ENCODE measurements at places on chromosomes 1 and 21. TPM values are rescaled to one million over a fixed set of nuclear protein-coding genes. Genes with fewer than 3 reads are reported as not detected.

- no peak for DNase-seq
These were observed 19.2 kb upstream of the PIGK start for GRCh38 chr1:77238462-77238861.

GRCh38 chr1:84581648-84582047 lies 7.4 kb upstream of the CTBS start:
- DNase-seq, result no peak

Gene PLPP3
- total RNA-seq, result not detected

- DNase-seq, result no peak
These were observed 19.6 kb upstream of the ACTRT2 start for GRCh38 chr1:3001471-3002348.

- DNase-seq, result no peak
These were observed at the start of gene KCNJ9 for GRCh38 chr1:160081261-160081936. TSS of gene KCNJ9 (plus strand) at chr1:160081538. CDS start at chr1:160084031, 2,493 bp downstream.

Gene NBPF4
- not detected for total RNA-seq

- no peak for DNase-seq
These were observed 115.0 kb downstream of the TTLL7 start for GRCh38 chr1:83883979-83884378.

DNA sequence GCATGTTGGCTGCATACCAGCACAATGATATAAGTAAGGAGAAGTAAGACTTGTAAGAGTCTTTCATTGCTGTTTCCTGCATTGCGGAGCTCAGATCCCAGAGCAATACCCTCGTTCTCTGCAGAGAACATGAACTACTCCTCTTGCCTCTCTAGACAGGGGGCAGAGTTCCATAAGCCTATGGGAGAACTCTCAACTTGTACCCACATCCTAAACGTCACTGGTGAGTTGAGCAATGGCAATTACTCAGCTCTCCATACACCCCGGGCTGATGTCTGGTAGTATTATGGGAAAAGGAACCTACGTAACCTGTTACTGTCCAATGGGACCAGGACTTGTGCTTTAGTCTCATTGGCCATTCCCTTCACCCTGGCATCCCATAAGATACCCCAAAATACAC lies 27.3 kb upstream of the ZNF496 start:
- no peak for DNase-seq

Gene SPRR2E
- total RNA-seq, result not detected

Gene PATJ
- 16.0 TPM for total RNA-seq

Gene PCAT6
- 0.76 TPM for total RNA-seq

GRCh38 chr1:221612047-221612777 lies 129.7 kb downstream of the DUSP10 start:
- DNase-seq, result no peak

DNA sequence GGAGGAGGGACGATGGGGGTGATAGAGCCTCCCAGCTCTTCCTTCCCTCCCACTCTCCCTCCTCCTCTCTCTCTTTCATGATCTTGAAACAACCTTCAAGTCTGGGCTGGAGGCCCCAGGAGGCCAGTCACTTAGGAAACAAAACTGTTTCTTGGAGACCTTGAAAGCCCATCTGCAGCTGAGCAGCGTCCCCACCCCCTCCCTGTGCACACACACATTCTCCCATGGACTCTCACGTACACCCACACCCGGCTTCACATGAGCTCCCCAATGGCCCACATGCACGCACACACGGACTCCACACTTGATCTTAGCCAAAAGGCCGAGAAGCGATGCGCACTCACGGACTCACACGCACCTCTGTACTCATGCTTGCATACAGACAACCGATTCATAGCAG lies 3.2 kb upstream of the ATP1A2 start:
- no peak for DNase-seq

Gene CHAF1B
- total RNA-seq, result 31.2 TPM

GRCh38 chr1:10795276-10796021 lies 997 bp downstream of the CASZ1 start:
- no peak for DNase-seq

Gene NIPAL3
- total RNA-seq, result 42.4 TPM

Gene RHD
- total RNA-seq, result not detected

DNA sequence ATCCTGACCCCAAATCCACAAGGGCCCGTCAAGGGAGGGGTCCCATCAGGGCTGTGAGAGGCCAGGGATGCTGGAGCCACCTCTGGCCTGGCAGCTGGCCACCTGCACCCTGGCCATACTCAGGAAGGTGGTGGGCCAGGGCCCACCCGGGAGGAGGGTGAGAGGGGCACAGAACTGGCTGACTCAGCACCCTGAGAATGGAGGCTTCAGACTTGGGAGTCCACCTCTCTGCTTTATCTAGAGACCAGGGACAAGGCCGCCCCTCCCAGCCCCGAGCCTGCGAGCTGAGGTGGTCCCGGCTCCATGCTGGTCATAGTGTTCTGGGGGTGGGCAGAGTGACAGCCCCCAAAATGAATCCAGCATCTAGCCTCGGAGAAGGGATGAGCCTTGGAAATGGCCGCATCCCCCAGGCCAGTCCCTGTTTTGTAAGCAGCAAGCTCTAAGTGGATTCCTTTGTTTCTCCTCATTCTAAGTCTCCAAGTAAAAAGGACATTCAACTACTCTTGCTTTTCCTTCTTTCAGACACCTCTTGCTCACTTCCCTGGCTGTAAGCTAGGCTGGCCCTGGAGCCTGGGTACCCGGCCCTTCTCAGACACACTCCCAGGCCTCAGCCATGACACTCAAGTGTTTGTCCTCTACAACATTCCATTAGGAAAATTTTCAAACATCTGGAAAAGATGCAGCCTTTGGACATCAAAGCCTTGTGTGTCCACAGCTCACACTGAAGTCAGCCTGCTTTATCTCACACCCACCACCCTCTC lies 12.3 kb downstream of the WNT3A start:
- peak; percentile 8 for DNase-seq

GRCh38 chr1:214316593-214316992 lies 35.6 kb downstream of the SMYD2 start:
- no peak for DNase-seq

GRCh38 chr1:48555271-48555670 lies 83.3 kb upstream of the SPATA6 start:
- DNase-seq, result no peak

Gene FAM72B
- total RNA-seq, result 36.2 TPM

- no peak for DNase-seq
These were observed 85.6 kb upstream of the ARHGEF16 start for GRCh38 chr1:3368711-3369445.

Gene S100A1
- total RNA-seq, result not detected

- no peak for DNase-seq
These were observed 9.8 kb upstream of the KDM4A start for GRCh38 chr1:43639976-43640794.

Gene IRF2BP2
- total RNA-seq, result 147 TPM

GRCh38 chr1:1110561-1110971 lies 5.3 kb downstream of the C1orf159 start:
- DNase-seq, result no peak

DNA sequence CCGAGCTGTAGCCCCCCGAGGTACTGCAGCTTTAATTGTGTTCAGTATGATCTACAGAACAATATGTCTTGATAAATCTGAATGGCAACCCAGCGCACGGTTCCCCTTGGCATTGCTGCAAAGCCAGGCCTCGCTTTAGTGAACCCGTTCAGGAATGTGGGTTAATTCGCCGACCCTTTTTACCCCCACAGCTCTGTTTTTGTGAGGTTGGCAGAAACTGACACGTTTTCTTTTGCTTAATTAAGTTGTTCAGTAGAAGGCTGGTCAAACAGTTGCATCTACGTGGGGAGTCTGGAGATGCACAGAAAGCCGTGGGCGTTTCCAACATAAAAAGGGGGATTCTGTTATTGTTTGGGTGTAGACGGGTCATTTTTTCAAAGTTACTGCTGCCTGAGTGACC lies 43.2 kb downstream of the OLIG1 start:
- no peak for DNase-seq

Gene DYNLT4
- total RNA-seq, result 0.41 TPM

Gene CD1D
- total RNA-seq, result not detected

DNA sequence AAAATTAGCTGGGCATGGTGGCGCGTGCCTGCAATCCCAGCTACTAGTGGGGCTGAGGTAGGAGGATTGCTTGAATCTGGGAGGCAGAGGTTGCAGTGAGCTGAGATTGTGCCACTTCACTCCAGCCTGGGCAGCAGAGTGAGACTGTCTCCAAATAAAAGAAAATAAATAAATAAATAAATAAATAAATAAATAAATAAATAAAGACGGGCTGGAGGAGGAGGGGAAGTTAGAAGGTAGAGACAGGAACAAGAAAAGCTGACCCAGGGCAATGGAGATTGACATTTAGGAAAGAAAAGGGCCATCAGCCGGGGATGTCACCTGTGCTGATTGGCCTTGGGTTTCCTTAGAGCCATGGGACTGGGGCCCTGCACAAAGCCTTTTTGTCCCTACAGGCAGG lies 153.7 kb upstream of the IGSF21 start:
- no peak for DNase-seq

Gene IVL
- total RNA-seq, result not detected

DNA sequence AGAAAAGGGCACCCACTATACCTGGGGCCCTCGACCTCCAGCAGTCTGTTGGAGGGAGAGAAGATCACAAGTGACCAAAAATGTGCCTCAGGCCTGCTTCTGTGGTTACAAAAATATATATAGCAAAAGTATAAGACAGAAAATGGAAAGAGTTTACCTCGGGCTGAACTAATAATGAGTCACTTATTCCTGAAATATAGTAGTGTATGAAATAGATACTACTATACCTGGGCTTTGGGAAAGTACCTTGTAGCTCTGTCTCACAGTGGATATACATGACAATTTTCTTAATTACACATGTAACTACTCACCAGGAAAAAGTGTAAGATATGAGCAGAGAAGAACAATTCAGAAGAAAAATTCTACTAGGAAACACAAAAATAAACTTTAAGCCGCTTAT lies 7.3 kb upstream of the APCS start:
- DNase-seq, result no peak

DNA sequence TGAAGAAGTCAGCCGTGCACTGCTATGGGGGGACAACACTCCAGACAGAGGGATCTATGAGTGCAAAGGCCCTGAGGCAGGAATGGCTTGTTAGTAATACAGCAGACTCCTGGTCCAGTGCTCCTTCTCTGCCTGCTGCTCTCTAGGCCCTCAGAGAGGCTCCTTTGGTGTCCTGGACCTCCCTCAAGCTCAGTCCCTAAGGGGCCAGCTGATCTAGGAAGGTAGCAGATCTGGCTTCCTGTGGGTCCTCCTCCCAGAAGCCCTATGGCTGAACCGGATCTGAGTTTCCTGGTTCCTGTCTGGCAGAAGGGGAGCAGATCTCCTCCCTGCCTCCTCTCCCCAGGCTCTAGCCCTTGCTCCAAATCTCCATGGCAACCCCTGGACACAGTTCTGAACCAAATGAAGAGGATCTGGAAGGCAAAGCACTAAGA lies at the start of gene LDLRAD2:
LDLRAD2 (plus strand) TSS at position 391 of the 431 bp plus-strand sequence. CDS start 187 bp downstream, outside the sequence.
- no peak for DNase-seq

GRCh38 chr1:52032124-52032784 lies 1.4 kb downstream of the KTI12 start:
- no peak for DNase-seq

Gene ITLN1
- not detected for total RNA-seq

- no peak for DNase-seq
These were observed 29.3 kb upstream of the COL6A2 start for GRCh38 chr21:46068516-46069079.

DNA sequence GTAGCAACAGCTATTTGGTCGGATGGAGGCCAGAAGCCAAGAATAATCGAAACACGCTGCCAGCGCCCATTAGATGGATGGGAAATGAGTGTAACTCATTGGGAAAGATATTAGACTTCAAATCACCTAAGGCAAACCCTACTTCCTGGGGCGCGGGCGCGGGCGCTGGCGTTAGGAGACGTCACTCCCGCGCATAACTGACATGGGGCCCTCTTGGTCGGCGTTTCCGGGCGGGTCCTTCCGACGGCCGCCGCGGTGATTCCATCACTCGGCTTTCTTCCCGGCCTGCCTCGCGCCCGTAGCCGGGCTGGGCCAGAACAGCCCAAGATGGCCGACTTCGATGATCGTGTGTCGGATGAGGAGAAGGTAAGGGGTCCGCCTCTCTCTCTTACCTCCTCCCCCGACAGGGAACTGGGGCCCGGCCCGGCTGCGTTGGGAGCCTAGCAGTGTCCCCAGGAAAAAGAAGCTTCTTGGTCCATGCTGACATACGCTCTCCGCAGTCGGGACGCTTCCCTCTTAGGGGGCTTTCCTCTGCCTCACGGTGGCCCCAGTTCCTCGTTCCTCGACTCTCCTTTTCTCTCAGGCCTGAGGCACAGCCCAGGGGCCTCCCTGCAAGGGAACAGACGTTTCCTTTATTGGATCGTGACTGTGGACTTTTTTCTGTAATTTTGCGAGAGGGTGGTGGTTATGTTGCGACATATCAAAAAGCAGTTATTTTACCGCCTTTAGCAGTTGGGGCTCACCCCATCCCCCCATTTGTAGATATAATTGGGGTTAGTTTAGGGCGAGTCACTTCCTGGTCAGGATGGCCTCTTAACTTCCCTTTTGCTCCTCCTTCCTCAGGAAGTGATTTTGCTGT lies at the start of gene CAPZA1:
CAPZA1 (plus strand) TSS at position 315 of the 859 bp plus-strand sequence; CDS start at position 328, 13 bp downstream.
- DNase-seq, result peak; percentile 95

- DNase-seq, result no peak
These were observed 177.2 kb upstream of the RUNX1 start for GRCh38 chr21:35226328-35226727.

Gene TMCC2
- 9.8 TPM for total RNA-seq

Gene PDZK1IP1
- not detected for total RNA-seq

GRCh38 chr1:162873671-162874666 lies 13.0 kb upstream of the CCDC190 start:
- DNase-seq, result no peak

Gene KIAA1614
- total RNA-seq, result not detected

GRCh38 chr1:58660105-58660504 lies 39.8 kb downstream of the MYSM1 start:
- no peak for DNase-seq

Gene KIF26B
- not detected for total RNA-seq

- no peak for DNase-seq
These were observed 587.2 kb downstream of the PTPRU start for GRCh38 chr1:29823561-29823960.

DNA sequence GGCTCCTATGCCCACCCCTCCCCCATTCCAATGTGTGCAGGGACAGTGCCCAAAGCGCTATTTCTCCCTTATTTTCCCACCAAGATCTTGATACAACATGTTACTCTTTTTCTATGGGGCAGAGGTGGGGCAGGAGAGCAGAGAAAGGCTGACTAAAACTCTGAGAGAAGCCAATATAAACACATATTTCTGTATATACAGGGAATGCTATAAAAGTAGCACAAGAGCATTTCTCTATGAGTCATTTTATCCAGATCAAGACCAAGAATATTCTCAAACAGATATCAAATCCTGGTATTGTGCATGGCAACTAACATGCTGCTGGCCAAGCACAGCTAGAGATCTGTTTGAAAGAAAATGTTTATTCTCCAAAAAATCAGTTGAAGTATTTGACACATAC lies 7.3 kb downstream of the WDR26 start:
- no peak for DNase-seq

All from activated CD4-positive, alpha-beta memory T cell treated with anti-CD3 and anti-CD28 coated beads for 36 hours (primary cell).